ENCODE measurements at places on chromosomes 16 and 17.
A peak's percentile ranks its signal among the peaks of the same experiment; 100 is the strongest.

GRCh38 chr17:17852930-17853329 is 16.1 kb upstream of the SREBF1 start:
- no peak for DNase-seq

DNA sequence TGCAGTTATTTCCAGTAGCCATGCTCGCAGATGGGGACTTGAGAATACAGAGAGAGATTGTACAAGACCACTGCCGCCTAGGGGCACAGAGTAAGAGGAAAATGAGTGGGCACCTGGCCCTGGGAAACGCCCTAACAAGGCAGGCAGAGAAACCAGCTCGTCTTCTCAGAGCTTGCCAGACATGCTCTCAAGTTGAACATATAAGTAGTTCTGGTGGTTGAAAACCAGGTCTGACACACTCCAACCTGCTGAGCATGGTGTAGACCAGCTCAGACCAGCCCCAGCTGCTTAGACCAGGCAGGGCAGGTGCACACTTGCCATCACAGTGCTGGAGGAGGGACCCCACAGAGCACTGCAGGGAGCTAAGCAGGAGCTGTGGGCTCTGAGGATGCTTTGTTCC is 250.5 kb downstream of the CPPED1 start:
- DNase-seq: no peak

DNA sequence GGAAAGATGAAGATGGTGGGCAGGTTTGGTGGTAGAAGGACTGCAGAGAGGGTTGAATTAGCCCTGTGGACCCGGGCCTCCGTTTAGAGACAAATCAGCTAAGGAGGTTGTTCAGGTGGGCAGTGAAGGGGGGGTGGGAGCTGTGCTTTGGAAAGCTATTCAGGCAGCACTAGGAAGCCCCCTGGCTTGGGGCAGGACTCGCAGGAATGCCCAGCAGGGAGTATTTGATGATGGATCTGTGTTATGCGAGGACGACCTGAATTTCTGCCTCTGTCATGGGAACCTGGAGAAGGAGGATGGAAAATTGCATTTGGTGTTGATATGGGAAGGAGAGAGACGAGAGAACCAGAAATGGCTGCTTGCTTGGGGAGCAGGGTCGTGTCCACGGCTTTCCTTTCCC is 3.5 kb downstream of the SPDYE4 start:
- DNase-seq: no peak

DNA sequence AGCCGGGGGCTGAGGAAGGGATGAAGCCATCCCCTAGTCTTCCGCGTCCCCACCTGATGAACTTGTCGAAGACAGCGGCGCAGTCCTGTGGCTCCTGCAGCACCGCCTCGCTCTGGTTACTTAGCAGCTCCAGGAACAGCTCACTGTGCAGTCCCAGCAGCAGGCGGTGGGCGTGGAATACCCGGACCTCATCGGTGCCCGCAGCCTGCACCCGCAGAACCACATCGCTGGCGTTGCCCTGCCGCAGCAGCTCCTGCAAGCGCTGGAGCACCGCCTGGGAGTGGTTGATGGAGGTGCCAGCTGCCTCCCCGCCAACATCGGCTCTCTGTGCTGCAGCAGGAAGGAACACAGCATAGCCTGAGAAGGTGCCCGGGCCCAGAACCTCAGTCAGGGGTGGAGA is 1.8 kb downstream of the BTBD17 start:
- DNase-seq: no peak

GRCh38 chr17:82241183-82241925 is 12.5 kb downstream of the SLC16A3 start:
- peak; percentile 72 for DNase-seq

DNA sequence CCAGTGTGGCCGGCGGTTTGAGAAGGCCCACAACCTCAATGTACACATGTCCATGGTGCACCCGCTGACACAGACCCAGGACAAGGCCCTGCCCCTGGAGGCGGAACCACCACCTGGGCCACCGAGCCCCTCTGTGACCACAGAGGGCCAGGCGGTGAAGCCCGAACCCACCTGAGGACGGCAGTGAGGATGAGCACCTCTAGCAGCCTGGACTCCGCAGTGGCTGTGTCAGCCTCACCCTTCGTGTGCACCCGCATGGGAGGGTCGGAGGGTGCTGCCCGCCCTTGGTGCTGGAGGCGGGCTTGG is 16.7 kb downstream of the ZNF276 start:
- no peak for DNase-seq

GRCh38 chr16:52548261-52549010 is 1.5 kb upstream of the TOX3 start:
- no peak for DNase-seq

All from amygdala (tissue), 56 donors.